ENCODE measurements at places on chromosomes 12 and 14. TPM values are rescaled to one million over a fixed set of nuclear protein-coding genes. Genes with fewer than 3 reads are reported as not detected.

AJUBA gene
- total RNA-seq = 16.9 TPM

LMBR1L gene
- 82.4 TPM for total RNA-seq

KLRG1 gene
- total RNA-seq = 0.22 TPM

CLEC4D gene
- total RNA-seq = not detected

PWP1 gene
- 57.0 TPM for total RNA-seq

CCND2 gene
- 69.9 TPM for total RNA-seq

CPNE6 gene
- total RNA-seq = not detected

PPFIA2 gene
- total RNA-seq = not detected

B4GALNT3 gene
- not detected for total RNA-seq

PDZRN4 gene
- total RNA-seq = not detected

GSC gene
- total RNA-seq = not detected

POU6F1 gene
- 2.2 TPM for total RNA-seq

PRH2 gene
- total RNA-seq = not detected

HAL gene
- 0.17 TPM for total RNA-seq

PEBP1 gene
- total RNA-seq = 153 TPM

CAPZA3 gene
- not detected for total RNA-seq

SIX6 gene
- not detected for total RNA-seq

FAR2 gene
- 60.5 TPM for total RNA-seq

SLC25A47 gene
- total RNA-seq = not detected

TPPP2 gene
- not detected for total RNA-seq

PIWIL1 gene
- not detected for total RNA-seq

PTPRO gene
- not detected for total RNA-seq

SSPN gene
- 0.76 TPM for total RNA-seq

TAC3 gene
- total RNA-seq = not detected

TMTC1 gene
- total RNA-seq = 15.5 TPM

ERC1 gene
- 28.7 TPM for total RNA-seq

CD163 gene
- not detected for total RNA-seq

DHRS2 gene
- 2.9 TPM for total RNA-seq

C14orf180 gene
- not detected for total RNA-seq

RTN1 gene
- 0.09 TPM for total RNA-seq

TAS2R14 gene
- total RNA-seq = 1.5 TPM

PUS1 gene
- 4.8 TPM for total RNA-seq

CD4 gene
- total RNA-seq = not detected

PYGL gene
- total RNA-seq = 71.9 TPM

CMTM5 gene
- total RNA-seq = not detected

PTPN21 gene
- total RNA-seq = 5.3 TPM

PZP gene
- total RNA-seq = 0.11 TPM

CLEC1A gene
- 15.8 TPM for total RNA-seq

HCAR1 gene
- under 0.01 TPM for total RNA-seq

ESPL1 gene
- 1.3 TPM for total RNA-seq

SLC41A2 gene
- 3.7 TPM for total RNA-seq

KCNH3 gene
- 0.09 TPM for total RNA-seq

EPYC gene
- total RNA-seq = not detected

NGB gene
- not detected for total RNA-seq

HOXC4 gene
- not detected for total RNA-seq

GPR65 gene
- 0.11 TPM for total RNA-seq

P2RX2 gene
- total RNA-seq = not detected

LTBP2 gene
- total RNA-seq = 5.1 TPM

PSMD9 gene
- 72.7 TPM for total RNA-seq

PDE3A gene
- total RNA-seq = 2.8 TPM

PLEKHH1 gene
- total RNA-seq = 0.11 TPM

NINJ2 gene
- total RNA-seq = 2.8 TPM
